Stimulated activated CD8-positive, alpha-beta memory T cell treated with anti-CD3 and anti-CD28 coated beads, Interleukin-7, amount 100 ng/mL, for 48 hours (primary cell): ENCODE measurements at places on chromosomes 1 and 21.

- DNase-seq = no peak
Measured at GRCh38 chr1:240091614-240092300, at the start of gene FMN2. TSS of gene FMN2 (plus strand) at chr1:240091883. CDS start at chr1:240092110, 227 bp downstream.

DNA sequence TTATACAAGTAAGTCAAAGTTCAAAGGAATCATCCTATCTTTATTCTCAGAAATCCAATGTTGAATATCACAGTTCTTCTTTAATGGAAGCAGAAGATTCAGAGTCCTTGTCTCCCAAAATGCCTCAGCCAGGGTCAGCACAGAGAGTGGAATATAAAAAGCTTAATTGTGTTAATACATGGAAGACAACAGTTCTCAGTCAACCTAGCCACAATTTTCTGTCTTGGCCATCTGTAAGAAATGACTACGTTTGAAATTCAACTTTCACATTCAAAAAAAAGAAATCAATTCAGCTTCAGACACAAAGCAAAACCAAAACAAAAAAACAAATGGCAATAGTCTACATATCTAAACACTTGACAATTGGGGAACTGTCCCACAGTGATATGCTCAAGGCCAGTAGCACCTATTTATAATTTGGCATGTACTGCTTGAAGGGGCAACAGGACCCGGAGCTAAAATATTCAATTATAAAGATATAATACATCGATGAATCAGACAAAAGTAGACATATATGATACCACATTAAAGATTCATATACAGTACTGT lies 27.3 kb upstream of the GLIS1 start:
- no peak for DNase-seq

DNA sequence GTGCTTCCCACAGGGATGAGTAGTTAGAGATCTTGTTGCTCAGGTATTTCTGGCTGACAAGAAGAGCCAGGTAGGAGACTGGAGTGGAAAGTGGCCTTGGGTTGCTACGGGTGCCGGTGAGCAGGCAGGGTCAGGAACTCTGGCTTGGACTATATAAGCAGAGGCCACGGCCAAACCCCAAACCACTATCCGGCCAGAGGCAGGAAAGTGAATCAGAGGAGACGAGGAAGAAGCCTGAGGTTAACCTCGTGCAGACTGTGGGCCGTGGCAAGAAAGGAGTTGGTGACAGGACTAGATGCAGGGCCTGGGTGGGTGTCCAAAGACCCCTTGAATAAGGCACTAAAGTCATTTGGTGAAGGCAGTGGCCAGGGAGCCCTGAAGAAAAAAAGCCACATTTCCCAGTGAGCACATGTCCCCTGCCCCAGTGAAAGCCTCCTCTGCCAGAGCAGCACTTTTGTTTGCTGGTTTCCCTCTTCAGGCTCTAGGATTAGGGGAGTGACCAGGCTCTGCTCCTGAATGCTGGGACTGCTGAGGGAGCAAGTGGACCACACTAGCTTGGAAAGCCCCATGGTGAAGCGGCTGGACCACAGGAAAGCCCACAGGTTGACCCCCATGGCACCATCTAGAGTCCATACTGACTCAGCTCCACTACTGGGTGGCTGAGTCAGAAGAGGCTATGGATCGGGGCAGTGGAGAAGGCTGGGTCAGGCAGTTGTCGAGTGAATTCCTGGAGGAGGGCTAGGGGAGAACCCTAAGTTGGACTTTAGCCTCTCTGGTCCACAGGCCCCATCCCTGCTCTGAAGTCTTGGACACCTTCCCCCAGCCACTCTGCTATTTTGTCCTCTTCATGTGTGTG lies 23.4 kb downstream of the CSF1 start:
- DNase-seq = no peak

DNA sequence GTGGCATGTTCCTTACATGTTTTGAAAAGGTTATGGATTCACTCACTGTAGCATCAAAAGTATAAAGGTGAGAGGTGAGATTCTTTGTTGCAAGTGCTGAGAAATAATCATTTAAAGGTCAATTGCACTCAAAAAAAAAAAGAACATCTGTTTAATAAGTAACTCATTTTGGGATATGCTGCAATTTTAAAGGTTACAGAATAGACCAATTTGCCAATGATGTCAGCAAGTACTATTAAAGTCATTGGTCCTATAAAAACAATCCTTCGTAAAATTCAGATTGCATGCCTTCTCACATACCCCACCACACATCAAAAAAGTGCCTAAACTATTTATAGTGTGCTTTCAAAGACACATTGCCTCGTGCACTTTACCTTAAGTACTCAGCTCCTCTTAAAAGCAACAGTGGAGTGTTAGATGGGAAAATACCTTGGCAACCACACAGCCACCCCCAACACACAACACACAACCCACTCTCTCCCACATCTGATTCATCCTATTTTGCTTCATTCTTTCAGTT lies 218.2 kb upstream of the ADGRL2 start:
- no peak for DNase-seq

DNA sequence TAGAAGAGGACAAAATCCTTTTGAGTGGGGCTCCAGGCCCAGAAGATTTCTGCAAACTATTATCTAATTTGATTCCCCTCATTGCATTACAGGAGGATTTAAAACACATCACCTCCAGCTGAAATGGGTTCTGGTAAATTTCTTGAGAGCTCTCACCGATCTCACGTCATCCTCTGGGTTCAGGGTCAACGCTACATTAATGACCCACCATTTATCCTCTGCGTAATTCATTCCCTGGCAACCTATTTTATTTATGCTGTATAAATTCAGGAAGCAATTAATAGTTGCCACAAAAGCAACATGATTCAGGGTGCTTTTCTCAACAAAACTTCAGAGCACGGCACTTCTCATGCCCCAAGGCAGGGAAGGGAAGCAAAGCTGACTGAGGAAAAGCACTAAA lies 38.9 kb downstream of the LMX1A start:
- no peak for DNase-seq

- DNase-seq = no peak
Measured at GRCh38 chr1:184635980-184636431, 118.7 kb downstream of the EDEM3 start.

- DNase-seq = no peak
Measured at GRCh38 chr1:75640137-75640536, 29.2 kb upstream of the SLC44A5 start.

DNA sequence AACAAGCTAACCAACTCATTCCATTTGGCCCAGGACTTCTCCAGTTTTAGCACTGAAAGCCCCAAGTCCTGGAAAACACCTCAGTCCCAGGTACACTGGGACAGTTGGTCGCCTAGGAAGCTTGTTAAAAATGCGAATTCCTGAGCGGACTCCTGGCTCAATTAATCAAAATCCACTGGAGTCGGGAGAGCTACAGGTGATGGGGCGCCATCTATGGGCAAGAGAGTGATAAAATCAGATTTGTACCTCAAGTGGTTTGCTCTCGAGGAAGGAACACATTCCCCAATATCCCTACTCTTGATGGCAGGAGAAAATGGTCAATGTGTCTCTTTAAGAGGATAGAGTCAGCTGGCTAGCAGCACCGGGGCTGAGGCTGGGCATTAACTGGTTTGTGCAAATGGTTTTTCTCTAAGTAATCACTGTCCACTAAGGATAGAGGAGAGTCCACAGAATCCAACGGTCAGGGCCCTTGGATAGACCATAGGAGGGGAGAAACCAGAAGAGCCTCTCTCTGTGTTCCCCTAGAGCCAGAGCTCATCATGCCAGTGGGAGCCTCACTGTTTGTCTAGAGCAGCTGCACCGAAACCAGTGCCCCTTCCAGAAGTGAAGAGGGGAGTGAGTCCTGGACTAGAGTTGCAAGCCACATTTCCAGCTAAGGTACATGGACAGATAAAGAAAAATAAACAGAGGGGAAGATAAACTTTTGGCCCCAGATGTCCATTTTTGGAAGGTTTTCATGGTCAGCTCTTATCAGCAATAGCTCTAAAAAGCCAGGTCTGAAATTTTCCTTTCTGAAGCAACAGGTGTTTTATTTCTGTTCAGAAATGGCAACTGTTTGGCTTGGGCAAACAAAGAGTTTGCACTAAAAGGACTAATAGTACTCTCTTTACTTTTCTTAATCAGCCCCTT lies 148.5 kb downstream of the TENT5C start:
- DNase-seq = no peak

- no peak for DNase-seq
Measured at GRCh38 chr1:7680207-7680954, 90.7 kb upstream of the VAMP3 start.

- no peak for DNase-seq
Measured at GRCh38 chr1:233166896-233167295, 128.6 kb downstream of the PCNX2 start.

DNA sequence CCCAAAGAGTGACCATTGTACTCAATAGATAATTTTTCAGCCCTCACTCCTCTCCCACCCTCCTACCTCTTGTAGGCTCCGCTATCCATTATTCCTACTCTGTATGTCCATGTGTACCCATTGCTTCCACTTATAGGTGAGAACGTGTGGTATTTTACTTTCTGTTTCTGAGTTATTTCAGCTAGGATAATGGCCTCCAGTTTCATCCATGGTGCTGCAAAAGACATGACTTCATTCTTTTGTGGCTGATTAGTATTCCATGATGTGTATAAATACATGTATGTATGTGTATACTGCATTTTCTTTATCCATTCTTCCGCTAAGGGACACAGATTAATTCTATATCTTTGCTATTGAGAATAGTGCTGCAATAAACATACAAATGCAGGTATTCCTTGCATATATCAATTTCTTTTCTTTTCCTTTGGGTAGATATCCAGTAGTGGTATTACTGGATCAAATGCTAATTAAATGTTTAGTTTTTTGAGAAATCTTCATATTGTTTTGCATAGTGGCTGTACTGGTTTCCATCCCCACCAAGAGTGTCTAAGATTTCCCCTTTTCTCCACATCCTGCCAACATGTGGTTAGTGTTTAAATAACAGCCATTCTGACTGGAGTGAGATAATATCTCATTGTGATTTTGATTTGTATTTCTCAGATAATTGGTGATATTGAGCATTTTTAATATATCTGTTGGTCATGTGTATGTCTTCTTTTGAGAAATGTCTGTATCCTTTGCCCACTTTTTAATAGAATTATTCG lies 4.9 kb downstream of the LY9 start:
- DNase-seq = no peak
